ENCODE measurements at places on chromosomes 11 and 22.

DNA sequence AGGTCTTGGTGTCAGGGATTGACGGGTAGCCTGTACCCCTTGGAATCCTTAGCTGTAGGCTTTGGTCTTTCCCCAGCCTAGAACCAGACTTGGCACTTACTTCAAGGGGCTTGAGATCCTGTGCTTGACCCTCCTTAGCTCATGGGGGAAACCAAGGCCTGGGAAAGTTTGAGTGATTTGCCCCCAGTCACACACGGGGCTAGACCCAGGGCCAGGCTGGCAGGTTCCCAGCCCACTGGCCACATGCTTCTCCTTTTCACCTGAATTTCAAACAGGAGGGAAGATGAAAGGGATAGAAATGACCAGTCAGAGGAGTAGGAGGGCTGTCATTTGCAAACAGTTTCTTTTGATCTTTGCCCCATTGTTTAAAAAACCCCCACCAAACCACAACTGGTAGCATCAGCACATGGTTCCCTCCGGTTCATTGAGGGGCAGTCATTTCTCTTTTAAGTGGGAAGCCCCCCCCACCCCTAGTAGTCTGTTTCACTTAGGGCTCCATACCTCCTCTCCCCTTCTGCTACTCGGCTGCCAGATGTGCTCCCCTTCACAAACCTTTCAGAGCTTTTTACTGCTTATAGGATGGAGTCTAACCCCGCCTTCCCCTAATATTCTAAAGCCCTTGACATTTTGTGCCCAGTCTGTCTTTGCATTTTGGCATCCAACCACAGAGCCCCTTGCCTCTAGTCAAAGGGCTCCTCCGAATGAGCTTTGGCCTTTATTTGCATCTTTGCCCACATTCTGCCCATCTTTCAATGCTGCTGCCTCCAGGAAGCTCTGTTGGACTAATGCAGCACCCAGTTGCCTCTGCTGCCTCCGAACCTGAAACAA lies 37.6 kb downstream of the ZNRF3 start:
- peak; percentile 25 for DNase-seq

DNA sequence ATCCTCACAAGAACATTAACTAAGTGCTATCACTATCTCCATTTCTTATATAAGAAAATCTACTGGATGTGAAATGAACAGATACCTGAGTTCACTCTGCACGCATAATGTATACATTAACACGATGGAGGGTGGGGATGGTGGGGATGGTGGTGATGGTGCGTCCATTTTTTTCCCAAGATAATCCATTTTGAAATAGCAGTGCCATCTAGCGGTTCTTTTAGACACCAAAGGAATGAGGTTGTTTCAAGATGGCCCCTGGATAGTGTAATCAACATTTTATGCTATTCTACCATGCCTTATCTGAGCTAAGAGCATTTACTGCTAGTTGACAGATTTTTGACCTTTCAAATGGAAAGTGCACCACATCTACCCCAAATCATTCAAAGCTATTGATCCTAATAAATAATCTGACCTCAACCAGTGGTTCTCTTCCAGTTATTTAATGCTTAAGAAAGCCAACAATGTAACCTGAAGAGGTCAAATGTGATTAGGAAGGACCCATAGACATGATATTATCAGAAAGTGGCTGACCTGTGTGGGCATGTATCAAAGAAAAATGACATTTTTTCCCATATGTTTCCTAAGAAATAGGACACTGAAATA lies 714.7 kb upstream of the TENM4 start:
- no peak for DNase-seq

- no peak for DNase-seq
Observed at GRCh38 chr22:29351891-29352290, 36.4 kb upstream of the RASL10A start.

DNA sequence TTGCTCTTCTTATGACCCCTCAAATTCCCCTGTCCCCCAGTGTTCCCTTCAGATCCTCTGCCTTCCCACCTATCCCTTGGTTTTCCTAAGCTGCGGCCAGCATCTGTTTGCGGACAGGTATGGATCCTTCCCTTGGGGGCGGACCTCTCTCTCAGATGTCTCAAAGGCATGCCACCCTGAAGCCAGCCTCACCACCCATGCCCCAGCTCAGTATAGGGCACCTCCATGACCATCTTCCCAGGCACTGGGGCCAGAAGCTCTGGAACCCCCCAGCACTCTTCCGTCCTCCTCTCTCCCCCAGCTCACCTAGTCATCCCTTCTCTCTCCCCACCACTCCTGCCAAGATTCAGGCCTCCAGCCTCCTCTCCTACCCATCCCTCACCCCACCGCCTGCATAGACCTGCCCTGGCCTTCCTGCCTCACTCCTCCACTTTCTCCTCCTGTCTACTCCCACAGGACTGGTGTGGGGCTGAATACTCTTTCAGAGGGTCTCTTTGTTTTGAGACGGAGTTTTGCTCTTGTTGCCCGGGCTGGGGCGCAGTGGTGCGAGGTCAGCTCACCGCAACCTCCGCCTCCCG lies 2.2 kb downstream of the LRRC75B start:
- no peak for DNase-seq

- DNase-seq: no peak
Observed at GRCh38 chr11:76758311-76758710, 24.8 kb upstream of the TSKU start.

- DNase-seq: no peak
Observed at GRCh38 chr11:101576456-101576855, 7.4 kb downstream of the TRPC6 start.

- no peak for DNase-seq
Observed at GRCh38 chr11:27357250-27357649, 5.8 kb downstream of the CCDC34 start.

GRCh38 chr11:5611627-5612026 lies 13.2 kb upstream of the TRIM34 start:
- no peak for DNase-seq

- DNase-seq: no peak
Observed at GRCh38 chr11:43555816-43556611, 124.5 kb upstream of the HSD17B12 start.

- no peak for DNase-seq
Observed at GRCh38 chr11:8730697-8731020, 48.1 kb downstream of the RPL27A start.

- DNase-seq: peak; percentile 73
Observed at GRCh38 chr22:38353142-38353629, 36.0 kb upstream of the CSNK1E start.

- DNase-seq: no peak
Observed at GRCh38 chr22:19801340-19802000, 40.9 kb downstream of the TBX1 start.

DNA sequence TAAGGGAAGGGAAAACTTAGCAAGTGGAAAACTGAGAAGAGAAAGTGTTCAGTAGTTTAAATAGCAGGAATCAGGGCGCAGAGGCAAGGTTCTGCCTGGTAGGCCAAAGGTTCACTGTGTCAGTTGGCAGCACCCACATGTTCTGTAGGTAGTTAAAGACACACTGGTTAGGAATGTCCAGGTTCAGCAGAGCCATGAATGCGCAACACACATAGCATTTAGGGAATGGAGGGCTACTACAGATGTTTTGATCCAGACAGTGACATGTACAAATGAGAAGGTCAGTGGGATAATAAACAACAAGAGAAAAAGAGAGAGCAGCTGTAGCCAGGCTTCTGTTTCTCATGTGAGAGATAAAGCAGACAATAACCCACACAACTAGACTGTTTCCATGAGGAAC lies 56.2 kb upstream of the ARHGAP42 start:
- DNase-seq: no peak

DNA sequence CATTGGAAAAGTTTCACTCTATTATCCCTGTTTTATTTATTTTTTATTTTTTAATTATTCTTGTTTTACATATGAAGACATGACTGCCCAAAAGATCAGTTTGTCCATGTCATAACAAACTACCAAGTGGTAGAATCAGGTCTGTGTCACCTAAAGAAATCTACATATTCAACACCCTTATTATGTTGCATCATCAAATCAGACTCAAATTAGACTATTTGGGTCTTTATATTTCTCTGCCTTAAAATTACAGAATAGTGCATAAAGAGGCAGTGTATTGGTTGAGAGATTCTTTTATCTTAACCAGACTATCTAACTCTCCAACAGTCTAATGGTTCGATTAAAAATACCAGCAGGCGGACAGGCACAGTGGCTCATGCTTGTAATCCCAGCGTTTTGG lies 18.5 kb upstream of the ATP5MG start:
- DNase-seq: no peak

DNA sequence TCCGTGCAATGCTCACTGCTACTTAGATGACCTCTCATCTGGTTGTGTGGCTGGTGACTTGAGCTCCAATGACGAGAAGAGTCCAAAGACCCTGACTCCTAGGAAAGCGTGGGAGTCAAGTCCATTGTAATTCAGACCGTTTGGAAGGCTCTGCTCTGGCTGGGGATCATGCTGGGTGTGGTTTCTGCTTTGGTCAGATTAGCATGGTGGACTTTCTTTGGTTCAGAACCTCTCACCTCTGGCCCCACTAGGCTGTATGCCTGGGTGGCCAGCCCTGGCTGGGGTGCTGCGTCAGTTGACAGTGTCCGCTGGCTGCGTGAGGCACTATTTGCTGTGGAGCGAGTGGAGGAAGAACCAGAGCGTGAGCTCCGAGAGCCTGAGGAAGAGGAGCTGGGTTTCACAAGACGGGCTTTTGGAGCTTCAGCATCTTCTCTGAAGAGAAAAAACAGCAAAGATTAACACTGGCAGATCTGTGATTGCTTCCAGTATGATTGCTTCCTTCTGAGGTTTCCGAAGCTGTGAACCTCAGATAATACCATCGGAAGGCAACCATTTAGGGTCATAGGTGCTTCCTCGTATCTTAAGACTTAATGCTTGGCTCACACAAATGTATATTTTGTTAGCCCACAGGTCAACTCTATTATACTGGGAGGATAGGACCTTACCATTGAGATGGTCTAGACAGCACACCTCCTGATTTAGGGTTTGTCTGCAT lies 11.6 kb upstream of the HSPA8 start:
- no peak for DNase-seq

DNA sequence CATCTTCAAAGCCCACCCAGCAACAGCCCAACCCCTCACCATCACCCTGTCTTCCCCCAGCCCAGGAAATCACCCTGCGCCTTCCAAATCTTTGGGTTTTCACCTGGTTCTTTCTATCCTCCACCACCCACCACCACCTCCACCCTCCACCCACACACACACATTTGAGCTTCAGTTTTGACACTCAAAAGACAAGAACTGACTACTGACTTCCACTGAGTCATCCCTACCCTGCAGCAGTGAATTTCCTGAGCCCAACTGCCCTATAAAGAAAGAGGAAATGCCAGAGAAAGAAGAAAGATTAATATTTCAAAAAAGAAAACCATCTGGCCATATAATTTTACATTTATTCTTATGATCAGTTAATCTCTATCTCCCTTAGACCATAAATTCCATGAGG lies 137.5 kb downstream of the CHST1 start:
- peak; percentile 16 for DNase-seq

DNA sequence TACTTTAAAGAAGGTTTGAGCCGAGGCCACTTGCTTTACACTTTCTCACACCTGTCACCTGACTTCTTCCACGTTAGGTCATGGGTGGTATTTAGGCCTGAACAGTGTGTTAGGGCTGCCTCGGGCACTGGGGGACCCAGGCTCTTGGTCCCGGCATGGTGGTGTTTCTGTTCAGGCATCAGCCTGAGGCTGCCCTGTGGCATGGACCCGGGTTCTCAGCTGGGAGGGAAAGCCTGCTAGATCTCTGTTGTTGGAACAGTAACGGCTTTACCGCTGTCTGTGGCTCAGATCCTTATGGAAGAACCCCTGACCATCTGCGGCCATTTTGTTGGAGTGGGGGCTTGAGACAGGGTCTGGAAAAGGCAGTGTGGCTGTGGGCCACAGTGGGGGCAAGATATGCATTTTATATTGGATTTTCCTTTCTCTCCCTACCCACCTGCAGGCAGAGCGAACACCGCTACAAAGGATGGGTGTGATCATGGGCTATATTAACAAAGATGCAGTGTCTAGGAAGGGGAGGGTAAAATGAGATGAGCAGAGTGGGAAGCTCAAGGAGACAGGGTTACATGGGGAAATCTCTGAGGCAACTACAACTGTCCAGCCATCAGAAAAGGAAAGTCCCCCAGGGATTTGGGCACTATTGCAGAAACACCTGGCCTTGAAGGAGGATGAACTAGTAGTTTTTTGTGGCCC lies 1.6 kb upstream of the KCNJ11 start:
- DNase-seq: no peak

- DNase-seq: no peak
Observed at GRCh38 chr22:24271386-24271854, 789 bp downstream of the SPECC1L start.

- no peak for DNase-seq
Observed at GRCh38 chr22:49328630-49329405, 498.9 kb downstream of the BRD1 start.

DNA sequence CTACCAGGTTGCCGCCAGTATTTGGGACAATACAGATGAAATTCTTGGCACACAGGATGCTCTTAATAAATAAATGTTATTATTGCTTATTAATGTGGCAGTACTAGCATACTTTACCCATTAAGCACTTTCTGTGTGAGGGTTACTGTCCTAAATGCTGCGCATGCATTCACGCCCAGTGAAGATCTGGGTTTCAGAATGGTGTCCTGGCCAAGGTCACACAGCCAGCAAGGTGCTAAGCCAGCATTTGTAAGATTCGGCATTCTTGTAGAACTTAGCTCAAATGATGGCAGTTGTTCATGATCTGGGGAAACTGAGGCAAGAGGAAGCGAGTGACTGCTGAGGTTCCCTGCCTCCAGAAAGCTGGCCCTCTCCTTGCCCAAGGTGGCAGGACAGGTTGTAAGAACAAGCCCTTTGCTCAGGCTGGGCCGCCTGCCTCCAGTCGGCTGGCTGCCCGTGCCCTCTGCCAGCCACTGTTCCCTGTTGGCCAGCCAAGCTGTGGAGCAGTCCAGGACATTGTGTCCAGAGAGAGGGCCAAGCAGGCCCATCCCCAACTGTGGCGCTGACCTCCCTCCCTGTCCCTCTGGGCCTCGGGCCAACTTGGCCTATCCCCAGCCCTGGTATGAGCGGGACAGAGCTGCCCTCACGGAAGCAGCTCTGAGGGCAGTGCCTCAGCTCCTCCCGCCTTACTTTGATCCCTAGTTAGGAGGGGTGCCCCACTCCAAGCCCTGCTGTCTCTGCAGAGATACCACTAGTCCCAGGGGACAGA lies 28.8 kb downstream of the TOB2 start:
- no peak for DNase-seq

DNA sequence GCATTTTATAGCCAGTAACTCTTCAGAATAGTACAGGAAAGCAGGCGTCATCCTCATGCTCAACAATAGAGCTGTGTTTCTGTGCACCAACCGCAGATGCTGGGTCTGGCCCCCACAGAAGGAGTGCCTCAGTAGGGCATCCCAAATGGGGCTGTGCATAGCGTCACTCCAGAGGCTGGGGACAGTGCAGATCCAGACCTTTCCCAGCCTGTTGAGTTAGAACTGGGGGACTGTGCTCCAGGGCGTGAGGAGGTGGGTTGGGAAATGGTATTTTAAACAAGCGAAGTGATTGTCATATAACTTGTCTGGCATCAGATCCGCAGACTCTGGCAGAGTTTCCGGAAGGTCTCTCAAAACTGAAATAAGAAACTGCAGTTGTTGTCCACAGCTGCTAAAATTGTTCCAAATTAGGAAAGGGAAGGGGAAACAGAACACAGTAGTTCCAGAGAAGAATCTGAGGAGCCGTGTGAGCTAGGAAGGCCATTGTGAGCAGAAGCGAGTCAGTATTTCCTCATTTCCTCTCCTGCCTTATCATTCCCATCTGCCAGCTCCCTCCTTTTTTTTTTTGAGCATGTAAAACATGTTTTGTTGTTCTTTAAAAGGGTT lies 52.2 kb downstream of the JAM3 start:
- DNase-seq: no peak
